ENCODE measurements at places on chromosomes 7 and 10.

GRCh38 chr10:68526634-68527307 lies 552 bp downstream of the SLC25A16 start:
- no peak for DNase-seq

GRCh38 chr10:14356921-14357320 lies 26.2 kb upstream of the FRMD4A start:
- no peak for DNase-seq

DNA sequence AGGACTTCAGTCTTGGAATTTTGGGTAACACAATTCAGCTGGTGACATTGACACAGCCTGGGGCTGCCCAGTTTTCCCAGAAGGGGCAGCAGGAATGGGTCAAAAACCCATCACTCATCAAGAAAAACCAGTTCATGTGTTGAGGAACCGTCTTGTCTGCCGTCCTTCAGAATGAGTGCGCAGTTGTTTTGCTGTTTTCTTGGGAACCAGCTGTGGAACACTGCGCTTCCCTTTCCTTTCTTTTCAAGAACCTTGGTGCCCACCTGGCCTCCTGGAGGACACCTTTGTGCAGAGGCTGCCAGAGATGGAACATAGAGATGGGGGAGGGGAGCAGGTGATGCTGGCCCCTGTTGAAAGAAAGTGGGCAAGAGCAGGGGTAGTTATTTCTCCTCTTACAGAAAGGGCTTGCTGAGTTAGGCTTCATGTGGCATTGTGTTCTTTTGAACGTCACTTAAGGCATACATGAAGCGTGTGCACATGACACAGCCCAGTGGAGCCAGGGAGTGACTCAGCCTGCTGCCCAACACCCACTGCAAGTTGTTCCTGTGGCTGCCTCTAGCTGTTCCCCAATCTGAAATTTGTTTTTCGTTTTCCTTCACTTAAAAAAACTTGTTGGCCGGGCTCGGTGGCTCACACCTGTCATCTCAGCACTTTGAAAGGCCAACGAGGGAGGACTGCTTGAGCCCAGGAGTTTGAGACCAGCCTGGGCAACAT lies 87.4 kb upstream of the TNS3 start:
- no peak for DNase-seq

DNA sequence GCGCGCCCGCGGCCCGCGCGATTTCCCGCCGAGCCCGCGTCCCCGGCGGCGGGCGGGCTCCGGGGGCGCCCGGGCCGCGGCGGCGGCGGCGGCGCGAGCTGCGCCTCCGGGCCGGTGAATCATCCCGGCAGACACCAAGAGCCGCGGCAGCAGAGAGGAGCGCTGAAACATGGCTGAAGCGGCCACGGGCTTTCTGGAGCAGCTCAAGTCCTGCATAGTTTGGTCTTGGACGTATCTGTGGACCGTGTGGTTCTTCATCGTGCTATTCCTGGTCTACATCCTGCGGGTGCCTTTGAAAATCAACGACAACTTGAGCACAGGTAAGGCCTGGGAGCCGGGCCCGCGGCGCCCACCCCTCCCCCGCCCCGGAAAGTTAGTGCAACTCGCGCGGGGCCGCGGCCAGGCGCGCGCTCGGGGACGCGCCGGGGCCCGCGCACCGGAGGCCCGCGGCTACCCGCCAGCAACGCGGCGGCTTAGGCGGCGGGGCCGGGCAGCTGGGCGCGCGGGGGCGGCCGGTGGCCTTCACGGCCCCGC lies at the start of gene ST7:
Gene ST7 (plus strand): TSS at position 130 of the 534 bp plus-strand sequence. CDS start 40 bp downstream, at position 170.
- peak; percentile 33 for DNase-seq

- DNase-seq = no peak
Observed at GRCh38 chr7:30168835-30169573, 34.2 kb downstream of the MTURN start.

DNA sequence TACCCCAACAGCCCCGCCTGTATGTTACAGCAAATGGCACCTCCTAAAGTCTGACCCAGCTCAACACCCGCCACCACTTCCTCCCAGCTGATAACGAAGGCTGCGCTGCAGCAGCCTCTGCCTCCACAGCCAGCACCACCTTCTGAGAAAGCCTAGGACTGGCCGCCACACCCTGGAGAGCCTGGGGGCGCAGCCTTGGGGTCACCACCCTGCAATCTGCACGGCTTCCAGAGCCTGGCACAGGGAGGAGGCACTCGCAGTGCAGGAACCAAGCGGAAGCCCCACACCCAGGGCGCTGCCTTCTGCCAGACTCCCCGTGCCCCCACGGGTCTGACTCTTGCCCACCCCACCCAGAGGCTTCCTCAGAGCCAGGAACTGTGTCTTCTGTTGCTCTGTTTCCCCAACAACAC lies 112.5 kb downstream of the MAD1L1 start:
- no peak for DNase-seq

- DNase-seq = no peak
Observed at GRCh38 chr10:78807504-78808203, 261.1 kb upstream of the ZMIZ1 start.
